ENCODE measurements at places on chromosomes 13 and 19. TPM values are rescaled to one million over a fixed set of nuclear protein-coding genes. Genes with fewer than 3 reads are reported as not detected.

The IGSF23 gene
- total RNA-seq = not detected

The CEACAM4 gene
- not detected for total RNA-seq

The MISP gene
- not detected for total RNA-seq

The LRRC63 gene
- not detected for total RNA-seq

The HPN gene
- total RNA-seq = 0.94 TPM

Measured in pericardium fibroblast (primary cell).